ENCODE measurements at places on chromosomes 7 and 10.

GRCh38 chr7:10128748-10129147 lies 844.9 kb upstream of the PHF14 start:
- no peak for DNase-seq

DNA sequence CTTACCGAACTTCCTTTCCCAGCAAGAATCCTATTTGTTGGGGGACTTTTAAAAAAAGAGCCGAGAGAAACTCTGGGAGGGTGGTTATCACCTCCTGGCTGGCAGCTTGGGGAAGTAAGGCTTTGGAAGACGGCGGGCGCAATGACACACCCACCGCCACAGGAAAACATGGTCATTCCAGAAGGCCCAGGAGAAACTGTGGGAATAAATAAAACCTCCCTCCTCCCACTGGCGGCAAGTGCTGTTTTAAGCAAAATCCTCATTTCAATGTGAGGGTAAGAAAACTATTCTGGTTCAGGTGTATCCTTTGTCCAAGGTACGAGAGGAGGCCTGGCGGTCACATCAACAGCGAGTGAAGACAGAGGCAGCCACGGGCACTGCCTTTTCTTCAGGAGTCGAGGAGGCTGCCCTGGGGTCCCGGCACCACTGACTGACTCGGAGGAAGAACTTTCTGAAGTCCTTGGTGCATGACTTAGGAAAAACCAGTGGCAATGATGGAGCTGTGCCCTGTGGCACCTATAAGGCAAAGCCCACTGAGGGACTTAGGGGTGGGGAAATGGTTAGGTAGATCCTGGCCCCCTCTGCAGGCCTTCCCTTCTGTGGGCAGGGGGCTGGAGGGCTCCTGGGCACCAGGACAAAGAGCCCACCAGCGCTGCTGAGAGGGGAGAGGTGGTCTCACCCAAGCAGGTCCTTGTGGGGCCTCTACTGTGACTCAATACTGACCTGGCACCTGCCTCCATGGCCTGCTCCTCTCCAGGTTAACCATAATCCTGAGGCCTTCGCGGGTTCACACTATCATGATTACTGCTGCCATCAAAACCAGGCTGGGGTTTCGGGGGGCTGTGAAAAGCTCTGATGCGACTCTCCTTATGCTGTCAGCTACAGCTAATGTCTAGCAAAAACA lies 21.4 kb downstream of the DNAJB12 start:
- DNase-seq: no peak

GRCh38 chr10:22341190-22341925 lies 3.9 kb upstream of the SPAG6 start:
- DNase-seq: no peak

GRCh38 chr7:148695953-148696352 lies 2.8 kb upstream of the CUL1 start:
- no peak for DNase-seq

- no peak for DNase-seq
Measured at GRCh38 chr7:98186452-98187137, 24.6 kb upstream of the BHLHA15 start.

- DNase-seq: no peak
Measured at GRCh38 chr10:116241085-116241484, 31.9 kb downstream of the GFRA1 start.

- DNase-seq: no peak
Measured at GRCh38 chr7:95931460-95932232, 159.3 kb downstream of the DYNC1I1 start.

DNA sequence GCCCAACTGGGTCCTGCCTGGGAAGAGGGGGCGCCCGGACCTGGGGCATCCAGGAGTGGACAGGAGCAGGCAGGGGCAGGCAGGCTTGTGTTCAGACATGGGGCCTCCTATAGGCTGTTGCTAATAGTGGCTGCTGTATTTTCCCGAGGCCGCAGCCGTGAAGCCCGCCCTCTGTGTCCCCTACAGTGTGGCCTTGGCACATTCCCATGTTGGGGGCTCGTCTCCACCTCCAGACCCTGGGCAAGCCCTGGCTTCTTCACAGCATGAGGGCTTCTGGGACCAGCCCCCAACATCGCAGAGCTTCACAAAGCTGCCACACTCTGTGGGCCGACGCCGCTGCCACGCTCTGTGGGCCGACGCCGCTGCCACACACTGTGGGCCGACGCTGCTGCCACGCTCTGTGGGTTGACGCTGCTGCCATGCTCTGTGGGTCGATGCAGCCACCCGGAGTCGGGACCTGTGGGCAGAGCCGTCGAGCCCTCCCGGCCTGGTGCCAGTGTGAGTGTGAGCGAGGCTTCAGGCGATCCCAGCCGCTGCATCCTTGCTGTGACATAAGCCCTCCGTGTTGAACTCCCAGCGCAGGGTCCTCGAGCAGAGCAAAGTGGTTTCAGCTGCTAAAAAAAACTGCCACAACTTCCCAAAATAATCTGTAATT lies 109.0 kb downstream of the INPP5A start:
- no peak for DNase-seq

DNA sequence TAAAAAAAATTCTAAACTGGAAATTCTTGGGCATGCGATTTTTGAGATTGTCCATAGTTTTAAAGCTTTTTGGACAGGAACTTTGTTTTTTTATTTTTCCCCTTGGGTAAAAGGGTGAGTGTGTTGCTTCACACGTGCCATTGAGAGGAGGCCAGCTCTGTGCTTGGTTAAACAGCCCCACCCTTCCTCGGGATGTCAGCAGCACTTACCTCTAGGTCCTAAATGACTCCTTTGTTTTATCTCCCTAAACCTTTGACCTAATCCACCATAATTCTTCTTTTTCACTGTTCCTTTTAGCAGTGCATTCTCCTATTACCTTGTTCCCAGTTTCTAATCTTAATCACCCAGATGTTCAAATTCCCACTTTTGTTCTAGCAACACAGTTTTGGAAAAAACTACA lies 83.5 kb downstream of the SEMA3D start:
- DNase-seq: no peak

DNA sequence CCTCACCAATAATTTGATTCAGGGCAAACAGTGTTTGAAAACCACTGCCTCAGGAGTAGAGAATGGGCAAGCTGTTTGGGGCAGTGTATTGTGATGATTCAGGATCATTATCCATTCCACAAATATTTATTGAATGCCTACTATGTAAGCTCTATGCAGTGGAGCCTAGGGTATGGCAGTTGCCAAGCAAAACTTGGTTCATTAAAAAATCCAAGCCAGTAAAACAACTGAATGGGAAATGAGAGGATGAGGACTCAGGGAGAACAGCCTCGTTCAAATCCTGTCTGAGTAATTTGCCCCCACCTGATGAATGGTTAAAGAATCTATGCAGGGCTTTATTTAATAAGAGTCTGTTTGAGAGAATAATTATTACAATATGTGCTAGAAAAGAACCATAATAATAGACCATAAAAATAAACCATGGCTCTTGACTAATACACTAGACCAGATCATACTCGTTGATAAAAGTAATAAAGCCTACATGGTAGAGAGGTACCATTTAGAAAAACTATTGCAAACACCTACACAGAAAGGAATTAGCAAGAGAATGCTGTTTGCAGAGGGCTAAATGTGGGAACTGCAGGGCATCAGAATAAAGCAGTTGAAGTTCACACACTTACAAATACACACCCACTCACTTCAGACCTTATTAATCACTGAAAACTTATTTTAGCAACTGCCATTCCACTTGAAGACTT lies 71.7 kb downstream of the CREB5 start:
- DNase-seq: no peak

DNA sequence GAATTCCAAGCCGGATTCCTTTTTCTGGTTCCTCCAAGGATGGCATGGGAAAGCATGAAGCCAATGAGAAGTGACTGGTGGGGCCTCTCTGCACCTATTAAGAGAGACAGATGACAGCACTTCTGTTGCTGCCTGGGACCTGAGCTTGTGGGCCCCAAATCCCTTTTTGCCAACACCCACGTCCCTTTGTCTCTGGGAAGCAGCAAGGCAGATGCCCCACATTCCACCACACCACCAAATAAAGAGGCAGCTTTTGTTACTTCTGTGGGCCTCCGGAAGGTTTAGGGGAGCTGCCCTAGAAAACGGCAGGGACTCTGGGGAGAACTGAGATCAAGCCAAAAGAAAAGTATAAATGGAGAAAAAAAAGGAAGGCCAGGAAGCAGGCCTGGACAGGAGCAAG lies 3.4 kb downstream of the CCDC136 start:
- DNase-seq: no peak

DNA sequence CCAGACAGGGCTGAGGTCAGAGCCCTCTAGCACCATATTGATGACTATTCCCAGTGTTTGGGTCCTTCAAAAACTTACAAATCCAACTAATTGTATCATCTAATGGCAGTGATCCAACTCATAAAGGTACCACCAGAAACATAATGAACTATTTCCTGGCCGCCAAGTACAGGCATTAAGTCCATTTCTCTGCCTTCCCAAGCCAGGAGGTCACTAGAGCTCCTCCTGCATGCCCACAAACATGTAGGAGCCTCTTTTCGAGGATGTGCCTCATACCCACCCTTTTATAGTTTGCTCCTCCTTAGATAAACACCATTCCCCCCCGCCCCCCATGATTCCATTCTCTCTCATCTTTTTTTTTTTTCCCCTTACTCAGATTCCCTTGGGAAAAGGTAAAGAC lies 91.3 kb downstream of the CHN2 start:
- DNase-seq: no peak

DNA sequence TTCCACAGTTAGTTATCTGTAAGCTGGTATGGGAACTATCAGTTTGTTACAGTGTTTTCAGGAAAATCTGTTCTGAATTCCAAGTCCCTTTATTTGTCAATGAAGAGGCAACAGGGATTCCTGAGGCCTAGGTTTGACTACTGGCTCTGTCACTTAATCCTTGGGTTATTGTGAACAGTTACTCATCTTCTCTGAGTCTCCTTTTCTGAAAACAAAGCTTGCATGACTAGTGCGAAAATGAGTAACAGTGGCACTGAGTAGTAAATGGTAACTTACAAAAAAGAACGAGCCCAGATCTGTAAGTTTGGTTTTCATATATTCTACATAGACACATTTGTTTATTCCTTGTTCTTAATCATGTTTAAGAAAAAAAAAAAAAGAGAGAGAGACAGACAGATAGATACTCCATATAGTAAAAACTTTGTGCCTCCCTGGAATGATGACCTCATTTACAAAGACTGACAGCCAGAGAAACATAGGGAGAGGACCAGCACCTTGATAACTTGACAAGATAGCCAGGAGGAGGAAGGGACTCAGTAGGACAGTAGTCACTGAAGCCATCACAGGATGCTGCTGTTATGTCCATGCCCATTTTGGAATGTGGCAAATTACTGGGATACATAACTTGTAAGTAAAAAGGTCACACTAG lies 1.9 kb downstream of the MRPS33 start:
- no peak for DNase-seq

GRCh38 chr10:11393858-11394257 lies 217.6 kb downstream of the USP6NL start:
- DNase-seq: no peak

DNA sequence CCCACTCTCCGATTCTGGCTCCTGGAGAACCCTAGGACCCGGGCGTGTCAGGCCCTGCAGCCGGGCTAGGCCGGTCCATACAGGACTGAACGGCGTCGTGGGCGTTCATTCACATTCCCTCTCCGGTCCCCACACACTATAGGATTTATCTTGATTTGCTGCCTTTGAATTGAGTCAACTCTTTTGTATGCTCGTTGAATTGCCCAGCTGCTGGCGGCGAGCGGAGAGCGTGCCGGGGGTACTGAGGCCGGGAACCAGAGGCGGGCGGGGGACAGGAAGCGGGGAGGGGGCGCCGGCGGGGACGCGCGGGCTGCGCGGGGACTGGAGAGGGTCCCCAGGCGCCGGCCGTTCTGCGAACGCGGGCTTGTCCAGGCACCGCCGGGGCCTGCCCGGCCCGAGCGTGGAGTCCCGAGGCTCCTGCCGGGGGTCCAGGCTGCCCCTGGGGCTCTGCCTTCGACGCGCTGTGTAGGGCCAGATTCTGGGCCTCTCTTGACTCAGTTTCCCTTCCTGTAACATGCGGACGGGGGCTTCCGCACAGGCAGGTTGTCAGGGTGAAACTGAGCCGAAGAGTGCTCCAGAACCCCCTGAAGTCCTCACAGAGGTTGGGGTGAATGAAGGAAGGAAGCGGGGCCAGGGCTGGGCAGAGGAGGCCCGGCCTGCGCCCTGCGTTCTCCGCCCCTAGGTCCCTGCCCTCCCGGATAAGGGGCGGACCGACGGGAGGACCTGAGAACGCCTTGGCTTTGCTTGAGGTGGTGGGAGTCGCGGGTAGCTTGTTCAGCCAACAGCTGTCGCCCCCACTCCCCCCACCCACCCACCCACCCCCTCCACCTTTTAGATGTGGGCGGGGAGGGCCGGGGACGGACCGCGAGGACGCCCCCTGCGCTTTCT lies 769 bp upstream of the ELFN1 start:
- no peak for DNase-seq

DNA sequence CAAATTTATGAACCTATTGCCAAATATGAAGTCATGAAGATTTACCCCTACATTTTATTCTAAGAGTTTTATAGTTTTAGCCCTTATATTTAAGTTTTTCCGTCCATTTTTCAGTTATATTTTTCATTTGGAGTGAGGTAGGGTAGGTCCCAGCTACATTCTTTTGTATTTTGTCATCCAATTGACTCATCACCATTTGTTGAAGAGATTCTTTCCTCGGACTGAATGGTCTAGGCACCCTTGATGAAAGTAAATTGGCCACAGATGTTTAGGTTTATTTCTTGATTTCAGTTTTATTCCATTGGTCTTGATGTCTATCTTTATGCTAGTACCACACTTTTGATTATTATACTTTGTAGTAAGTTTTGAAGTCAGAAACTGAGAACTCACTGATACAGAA lies 22.7 kb downstream of the CYP2C19 start:
- DNase-seq: no peak

DNA sequence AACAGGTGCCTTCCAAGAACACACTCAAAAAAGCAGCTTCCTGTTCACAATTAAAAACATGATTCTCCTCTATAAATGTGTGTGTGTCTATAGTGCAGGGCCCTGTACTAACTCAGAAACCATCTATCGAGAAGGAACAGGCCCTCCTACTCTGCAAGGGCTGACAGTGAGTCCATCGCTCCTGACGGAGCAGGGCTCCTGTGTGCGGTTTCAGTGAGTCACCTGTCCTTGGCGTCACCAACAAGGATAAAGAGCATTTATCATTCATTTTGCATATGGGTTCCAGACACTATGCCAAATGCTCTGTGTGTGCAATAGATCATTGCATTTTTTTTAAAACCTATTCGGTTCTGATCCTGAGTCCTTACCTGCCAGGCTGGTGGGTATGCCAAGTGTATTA lies 63.7 kb downstream of the TACC2 start:
- no peak for DNase-seq

GRCh38 chr10:114328441-114328812 lies 75.9 kb downstream of the AFAP1L2 start:
- no peak for DNase-seq

DNA sequence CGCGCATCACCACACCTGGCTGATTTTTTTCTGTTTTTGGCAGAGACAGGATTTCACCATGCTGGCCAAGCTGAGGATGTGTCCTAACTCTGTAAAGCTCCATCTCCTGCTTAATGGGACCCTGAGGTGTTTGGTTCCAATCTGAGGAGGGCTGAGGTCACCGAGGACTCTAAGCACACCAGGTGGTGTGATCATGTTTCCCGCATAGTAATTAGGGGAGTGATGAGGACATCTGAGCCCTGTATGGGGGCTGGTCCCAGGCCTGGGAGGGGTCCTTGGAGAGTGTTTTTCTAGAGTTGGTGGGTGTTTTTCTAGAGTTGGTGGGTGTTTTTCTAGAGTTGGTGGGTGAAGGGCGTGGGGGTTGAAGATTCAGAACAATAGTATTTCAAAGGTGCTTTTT lies 3.0 kb upstream of the ABHD11 start:
- DNase-seq: no peak

- no peak for DNase-seq
Measured at GRCh38 chr10:114523876-114524275, 119.6 kb upstream of the AFAP1L2 start.
